ENCODE measurements at places on chromosomes 4 and X.
A peak's percentile ranks its signal among the peaks of the same experiment; 100 is the strongest.

DNA sequence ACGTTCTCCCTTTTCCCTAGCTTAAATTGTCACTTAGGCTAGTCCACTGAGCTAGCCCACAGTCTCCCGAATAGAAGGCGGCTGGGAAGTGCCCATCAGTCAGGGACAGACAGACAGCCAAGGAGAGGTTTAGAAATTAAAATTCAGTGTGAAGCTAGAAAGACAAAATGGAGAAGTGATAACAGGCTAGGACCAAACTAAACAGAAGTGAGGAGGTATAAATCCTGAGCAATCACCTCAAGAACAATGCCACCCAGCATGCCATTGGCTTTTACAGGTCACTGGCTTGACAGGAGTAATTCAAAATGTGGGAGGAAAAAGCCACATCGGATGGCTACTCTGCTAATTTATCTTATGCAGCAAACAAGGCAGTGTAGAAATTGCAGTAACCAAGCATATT, 138.9 kb downstream of the MAPK10 start:
- DNase-seq: no peak
- H3K27ac ChIP-seq: no peak overlapping the region
- H3K4me1 ChIP-seq: no peaks in the 10 kb centered on the region
- H3K27me3 ChIP-seq: no peaks in the 10 kb centered on the region

DNA sequence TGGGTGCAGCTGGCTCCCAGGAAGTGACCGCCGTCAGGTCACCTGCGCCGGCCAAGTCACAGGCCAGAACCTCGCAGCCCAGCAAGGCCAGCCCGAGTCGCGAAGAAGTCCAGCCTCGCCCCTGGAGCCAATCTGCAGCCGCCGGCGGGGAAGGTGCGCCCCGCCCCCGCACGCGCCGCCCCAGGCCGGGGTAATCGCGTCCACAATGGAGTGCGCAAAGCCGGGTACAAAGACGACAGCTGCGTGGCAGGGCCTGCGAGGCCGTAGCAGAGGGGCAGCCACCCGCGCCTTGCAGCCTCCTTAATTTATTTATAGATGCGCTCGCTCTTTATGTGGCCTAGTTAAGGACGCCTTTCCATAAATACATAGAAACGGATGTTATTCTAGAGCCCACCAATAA, 139.4 kb upstream of the CPEB2 start:
- no peaks in the 10 kb centered on the region for H3K27me3 ChIP-seq
- H3K4me1 ChIP-seq: no peaks in the 10 kb centered on the region
- no peak for DNase-seq
- no peaks in the 10 kb centered on the region for H3K36me3 ChIP-seq

DNA sequence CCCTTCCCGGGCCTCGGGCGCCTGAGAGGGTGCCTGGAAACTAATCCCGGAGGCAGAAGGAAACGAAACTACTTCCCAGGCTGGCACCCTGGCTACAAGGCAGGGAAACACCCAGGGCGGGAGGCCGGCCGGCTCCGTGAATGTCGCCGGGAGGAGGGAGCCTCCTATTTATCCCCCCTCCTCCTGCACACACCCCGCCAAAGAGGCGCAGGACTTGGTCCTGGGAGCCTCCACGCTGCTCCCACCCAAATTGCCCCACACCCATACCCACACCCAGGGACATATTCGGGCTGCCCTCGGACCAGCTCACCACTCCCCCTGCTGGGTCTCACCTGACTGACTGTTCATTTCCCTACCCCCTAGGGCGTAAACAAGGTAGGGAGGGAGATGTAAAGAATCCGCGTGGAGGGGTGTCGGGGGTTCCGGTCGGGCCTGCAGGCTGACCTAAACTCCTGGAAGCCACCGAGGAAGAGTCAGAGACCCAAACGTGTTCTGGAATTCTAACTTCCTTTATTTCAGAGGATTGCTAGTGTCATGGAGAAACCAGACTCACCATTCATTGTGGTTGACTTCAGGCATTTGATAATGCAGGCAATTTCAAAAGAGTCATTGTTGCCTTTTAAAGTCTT, at the start of gene BTC:
Gene BTC, minus strand, starts transcription at position 142 of the 629 bp plus-strand sequence. CDS start 198 bp downstream, outside the sequence.
- no peak for DNase-seq
- peak within 1 kb of the TSS; percentile 33 for H3K4me3 ChIP-seq
- no peak within 1 kb of the TSS for H3K27ac ChIP-seq
- peaks cover 13% of the 10 kb centered on the region for H3K4me1 ChIP-seq

DNA sequence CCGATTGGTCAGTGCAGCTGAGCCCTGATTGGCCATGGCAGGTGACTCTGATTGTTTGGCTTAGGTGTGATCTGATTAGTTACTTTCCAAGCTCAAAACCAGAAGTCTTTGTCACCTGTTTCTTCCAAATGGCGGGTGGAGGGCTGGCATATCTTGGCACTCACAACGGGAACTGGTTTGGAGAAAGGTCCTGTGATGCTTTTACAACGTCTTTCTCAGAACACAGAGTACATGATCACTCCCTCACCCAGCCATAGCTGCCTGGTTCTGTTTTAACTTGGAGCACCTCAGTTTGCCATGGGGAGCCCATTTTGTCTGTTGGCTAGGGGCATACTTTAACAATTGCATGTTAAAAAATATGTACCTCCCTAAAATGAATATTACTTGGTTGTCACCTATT, 13.0 kb upstream of the XK start:
- DNase-seq: no peak
- no peaks in the 10 kb centered on the region for H3K27me3 ChIP-seq
- no peak overlapping the region for H3K4me3 ChIP-seq
- H3K36me3 ChIP-seq: no peaks in the 10 kb centered on the region
- H3K27ac ChIP-seq: no peak overlapping the region
- H3K4me1 ChIP-seq: no peaks in the 10 kb centered on the region

GRCh38 chr4:33160126-33160525, 2440.0 kb downstream of the PCDH7 start:
- H3K27me3 ChIP-seq: no peaks in the 10 kb centered on the region
- no peak overlapping the region for H3K4me3 ChIP-seq
- H3K4me1 ChIP-seq: no peaks in the 10 kb centered on the region
- no peaks in the 10 kb centered on the region for H3K36me3 ChIP-seq

GRCh38 chrX:40284852-40285251, 187.1 kb upstream of the BCOR start:
- no peaks in the 10 kb centered on the region for H3K27me3 ChIP-seq
- H3K4me1 ChIP-seq: no peaks in the 10 kb centered on the region
- no peak for DNase-seq
- no peaks in the 10 kb centered on the region for H3K36me3 ChIP-seq
- no peak overlapping the region for H3K4me3 ChIP-seq
- H3K27ac ChIP-seq: no peak overlapping the region

DNA sequence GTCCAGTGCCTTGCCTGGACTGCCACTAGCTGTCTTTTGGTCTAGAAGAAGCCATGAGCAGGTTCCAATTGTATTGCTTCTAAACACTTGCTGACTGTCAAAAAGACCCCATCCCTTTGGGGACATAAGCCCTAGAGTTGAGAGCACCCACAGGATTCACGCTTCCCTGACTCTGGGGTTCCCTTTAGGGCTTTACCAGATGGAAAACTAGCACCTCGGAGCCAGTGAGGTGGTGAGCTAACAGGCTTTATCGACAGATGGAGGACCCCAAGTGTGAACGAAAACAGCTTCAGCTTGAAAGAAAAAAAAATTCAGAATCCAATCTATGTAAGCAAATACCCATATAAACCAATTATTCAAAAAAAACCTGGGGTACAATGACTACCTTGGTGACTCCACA, 90.8 kb downstream of the NAA11 start:
- H3K4me1 ChIP-seq: no peaks in the 10 kb centered on the region
- no peaks in the 10 kb centered on the region for H3K36me3 ChIP-seq
- no peaks in the 10 kb centered on the region for H3K27me3 ChIP-seq
- H3K27ac ChIP-seq: no peak overlapping the region
- DNase-seq: no peak

- H3K4me1 ChIP-seq: no peaks in the 10 kb centered on the region
- H3K27me3 ChIP-seq: no peaks in the 10 kb centered on the region
- H3K27ac ChIP-seq: no peak overlapping the region
- no peaks in the 10 kb centered on the region for H3K36me3 ChIP-seq
Measured at GRCh38 chr4:103692615-103693014, 27.2 kb downstream of the TACR3 start.

DNA sequence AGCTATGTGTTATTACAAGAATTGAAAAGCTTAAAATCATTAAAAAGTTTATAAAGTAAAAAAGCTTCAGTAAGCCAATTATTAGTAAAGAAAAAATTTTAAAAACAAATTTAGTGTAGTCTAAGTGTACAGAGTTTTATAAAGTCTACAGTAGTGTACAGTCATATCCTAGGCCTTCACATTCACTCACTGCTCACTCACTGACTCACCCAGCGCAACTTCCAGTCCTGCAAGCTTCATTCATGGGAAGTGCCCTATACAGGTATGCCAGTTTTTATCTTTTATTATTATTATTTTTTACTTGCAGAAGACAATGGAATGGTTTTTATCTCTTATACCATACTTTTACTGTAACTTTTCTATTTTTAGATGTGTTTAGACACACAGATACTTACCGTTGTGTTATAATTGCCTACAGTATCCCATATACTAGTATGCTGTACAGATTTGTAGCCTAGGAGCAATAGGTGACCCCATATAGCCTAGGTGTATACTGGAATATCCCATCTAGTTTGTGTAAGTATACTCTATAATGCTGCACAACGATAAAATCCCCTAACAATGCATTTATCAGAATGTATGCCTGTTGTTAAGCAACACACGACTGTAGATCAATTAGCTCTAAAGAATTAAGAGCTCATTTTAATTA, 230.7 kb downstream of the DCLK2 start:
- H3K4me3 ChIP-seq: no peak overlapping the region
- H3K27me3 ChIP-seq: no peaks in the 10 kb centered on the region
- no peak overlapping the region for H3K27ac ChIP-seq
- DNase-seq: no peak
- peaks cover 20% of the 10 kb centered on the region for H3K36me3 ChIP-seq
- no peaks in the 10 kb centered on the region for H3K4me1 ChIP-seq

DNA sequence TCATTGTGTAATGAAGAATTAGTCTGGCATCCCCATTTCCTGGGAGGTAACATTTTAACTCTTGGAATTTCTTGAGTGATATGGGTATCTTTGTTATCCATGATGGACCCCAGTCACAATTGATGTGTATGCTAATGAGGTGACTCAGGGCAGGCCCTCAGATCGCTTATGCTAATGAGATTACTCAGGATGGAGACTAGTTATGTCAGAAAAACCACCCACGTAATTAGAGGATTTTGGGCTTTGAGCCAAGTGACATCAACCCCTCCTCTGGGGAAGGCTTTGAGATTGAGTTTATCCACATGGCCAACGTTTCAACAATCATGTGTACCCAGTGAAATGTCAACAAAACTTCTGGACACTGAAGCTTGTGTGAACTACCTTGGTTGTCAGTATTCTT, 772.7 kb downstream of the STPG2 start:
- no peak overlapping the region for H3K27ac ChIP-seq
- no peaks in the 10 kb centered on the region for H3K27me3 ChIP-seq
- no peaks in the 10 kb centered on the region for H3K4me1 ChIP-seq
- no peaks in the 10 kb centered on the region for H3K36me3 ChIP-seq
- H3K4me3 ChIP-seq: no peak overlapping the region
- DNase-seq: no peak

GRCh38 chrX:17638731-17639130, 98.6 kb upstream of the SCML1 start:
- H3K27ac ChIP-seq: no peak overlapping the region
- H3K36me3 ChIP-seq: no peaks in the 10 kb centered on the region
- no peak overlapping the region for H3K4me3 ChIP-seq
- no peaks in the 10 kb centered on the region for H3K27me3 ChIP-seq
- H3K4me1 ChIP-seq: no peaks in the 10 kb centered on the region

DNA sequence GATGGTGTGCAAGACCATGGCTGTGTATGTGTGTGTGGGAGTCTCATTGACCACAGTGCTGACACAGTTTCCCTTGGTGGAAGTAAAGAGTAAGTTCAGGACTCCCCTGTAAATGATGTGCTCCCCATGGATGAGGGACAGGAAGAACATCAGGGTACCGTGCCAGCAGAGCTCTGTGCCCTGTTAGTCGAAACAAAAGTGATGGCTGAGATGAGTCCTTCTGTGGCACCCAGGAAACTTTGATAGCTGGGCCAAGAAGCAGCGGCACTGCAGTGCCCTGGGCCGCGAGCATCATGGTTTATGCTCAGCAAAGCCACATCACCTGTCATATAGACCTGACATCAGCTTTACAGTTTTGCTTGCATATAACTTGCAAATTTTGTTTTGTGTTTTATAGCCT, 61.4 kb upstream of the CLDN34 start:
- no peaks in the 10 kb centered on the region for H3K27me3 ChIP-seq
- no peak for DNase-seq
- no peak overlapping the region for H3K4me3 ChIP-seq
- no peaks in the 10 kb centered on the region for H3K36me3 ChIP-seq

- H3K27me3 ChIP-seq: no peaks in the 10 kb centered on the region
- H3K27ac ChIP-seq: no peak overlapping the region
- peaks cover 88% of the 10 kb centered on the region for H3K4me1 ChIP-seq
- H3K4me3 ChIP-seq: no peak overlapping the region
Measured at GRCh38 chr4:68342134-68342533, 7.8 kb downstream of the YTHDC1 start.

- H3K4me3 ChIP-seq: no peak overlapping the region
- no peak overlapping the region for H3K27ac ChIP-seq
- peaks cover 6% of the 10 kb centered on the region for H3K4me1 ChIP-seq
- H3K36me3 ChIP-seq: no peaks in the 10 kb centered on the region
- DNase-seq: no peak
- H3K27me3 ChIP-seq: no peaks in the 10 kb centered on the region
Measured at GRCh38 chrX:12497832-12498591, 293.2 kb upstream of the PRPS2 start.

- DNase-seq: peak; percentile 86
- no peaks in the 10 kb centered on the region for H3K27me3 ChIP-seq
- H3K4me1 ChIP-seq: peaks cover 81% of the 10 kb centered on the region
- peak overlapping the region; percentile 50 for H3K27ac ChIP-seq
Measured at GRCh38 chr4:10100734-10101216, 15.8 kb downstream of the WDR1 start.

GRCh38 chrX:103656617-103657016, 27.8 kb downstream of the TCEAL1 start:
- no peak overlapping the region for H3K4me3 ChIP-seq
- no peak for DNase-seq
- H3K4me1 ChIP-seq: no peaks in the 10 kb centered on the region
- H3K27me3 ChIP-seq: no peaks in the 10 kb centered on the region
- no peak overlapping the region for H3K27ac ChIP-seq

- no peaks in the 10 kb centered on the region for H3K27me3 ChIP-seq
- peak overlapping the region; percentile 68 for H3K27ac ChIP-seq
- no peak overlapping the region for H3K4me3 ChIP-seq
- peaks cover 12% of the 10 kb centered on the region for H3K36me3 ChIP-seq
Measured at GRCh38 chr4:39931441-39931901, 46.2 kb downstream of the PDS5A start.

- H3K27ac ChIP-seq: no peak overlapping the region
- H3K4me1 ChIP-seq: no peaks in the 10 kb centered on the region
- H3K4me3 ChIP-seq: no peak overlapping the region
- DNase-seq: no peak
Measured at GRCh38 chrX:132751063-132751690, 207.3 kb downstream of the HS6ST2 start.

GRCh38 chr4:56908206-56909085, 746 bp downstream of the REST start:
- H3K36me3 ChIP-seq: no peaks in the 10 kb centered on the region
- H3K27ac ChIP-seq: peak overlapping the region; percentile 98
- H3K27me3 ChIP-seq: no peaks in the 10 kb centered on the region
- H3K4me3 ChIP-seq: peak overlapping the region; percentile 97

GRCh38 chrX:29254515-29254914, 667.3 kb downstream of the IL1RAPL1 start:
- no peaks in the 10 kb centered on the region for H3K4me1 ChIP-seq
- no peaks in the 10 kb centered on the region for H3K27me3 ChIP-seq
- no peak overlapping the region for H3K27ac ChIP-seq
- no peak overlapping the region for H3K4me3 ChIP-seq
- H3K36me3 ChIP-seq: no peaks in the 10 kb centered on the region

All from spleen (tissue), 13 donors.